ENCODE measurements at places on chromosomes 16 and 17.

GRCh38 chr16:1548233-1548632 lies 14.8 kb downstream of the TMEM204 start:
- DNase-seq = no peak

DNA sequence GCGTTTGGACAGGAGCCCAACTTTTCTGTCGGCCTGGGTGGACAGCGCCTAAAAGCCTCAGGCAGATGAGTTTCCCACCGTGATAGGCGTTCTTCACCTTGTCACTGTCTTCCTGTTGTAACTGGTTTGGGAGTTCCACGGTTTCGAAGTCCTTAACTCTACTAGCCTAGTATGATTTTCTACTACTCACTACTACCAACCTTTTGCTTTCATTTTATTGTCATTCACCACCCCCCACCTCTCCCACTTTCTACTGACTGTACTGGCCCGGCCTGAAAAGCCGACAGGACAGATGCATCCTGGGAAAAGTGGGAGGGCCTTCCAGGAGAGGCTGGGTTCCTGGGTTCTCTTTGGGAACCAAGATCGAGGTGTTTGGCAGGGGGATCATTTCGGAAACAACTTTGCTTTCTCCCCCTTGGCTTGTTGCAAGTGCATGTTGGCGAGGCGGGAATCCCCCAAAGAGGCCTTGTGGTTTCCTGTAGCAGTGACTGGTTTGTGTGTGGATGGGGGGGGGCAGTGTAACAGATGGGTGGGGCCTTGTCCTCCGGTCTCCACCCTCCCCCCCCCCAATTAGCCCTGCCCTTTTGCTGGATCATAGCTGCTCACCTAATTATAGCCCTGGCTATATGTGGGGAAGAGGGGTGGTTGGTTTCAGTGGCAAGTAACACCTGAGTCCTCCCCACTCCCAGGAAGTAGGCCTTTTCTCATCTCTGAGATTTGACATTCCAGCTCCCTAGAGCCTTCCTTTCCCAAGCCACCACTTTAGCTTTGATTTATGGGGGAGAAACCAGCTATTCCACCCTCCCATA lies 1.4 kb downstream of the EIF5A start:
- DNase-seq = no peak

DNA sequence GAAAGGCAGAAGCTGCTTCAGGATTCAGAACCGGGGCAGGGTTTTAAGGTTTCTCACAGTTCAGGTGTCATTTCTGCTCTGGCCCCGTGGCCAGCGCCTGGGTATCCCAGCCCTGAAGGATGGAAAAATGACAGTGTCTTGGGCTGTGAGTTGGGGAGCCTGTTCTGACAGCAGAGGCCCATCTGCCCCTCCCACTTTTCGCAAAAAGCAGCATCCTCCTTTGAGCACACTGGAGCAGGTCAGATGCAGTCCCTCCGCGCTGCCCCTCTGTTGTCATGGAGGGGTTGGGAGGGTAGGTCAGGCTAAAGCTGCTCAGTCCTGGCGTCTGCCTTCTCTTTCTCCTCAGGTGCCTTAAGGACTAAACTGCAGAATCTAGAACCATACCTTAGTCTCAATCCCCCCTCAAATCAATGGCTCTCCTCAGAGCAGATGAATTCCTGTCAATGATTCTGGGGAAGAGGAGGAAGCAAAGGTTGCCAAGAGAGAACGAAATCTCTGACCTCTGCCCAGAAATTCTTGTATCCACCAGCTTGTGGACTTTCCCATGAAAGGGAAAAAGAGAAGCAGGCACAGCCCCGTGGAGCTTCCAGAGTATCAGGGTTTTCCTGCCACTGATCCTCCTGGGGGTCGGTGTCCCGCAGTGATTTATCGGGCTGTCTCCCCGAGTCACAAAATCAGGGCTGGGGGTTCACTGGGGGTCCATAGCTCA lies 7.3 kb downstream of the NEUROD2 start:
- DNase-seq = no peak

DNA sequence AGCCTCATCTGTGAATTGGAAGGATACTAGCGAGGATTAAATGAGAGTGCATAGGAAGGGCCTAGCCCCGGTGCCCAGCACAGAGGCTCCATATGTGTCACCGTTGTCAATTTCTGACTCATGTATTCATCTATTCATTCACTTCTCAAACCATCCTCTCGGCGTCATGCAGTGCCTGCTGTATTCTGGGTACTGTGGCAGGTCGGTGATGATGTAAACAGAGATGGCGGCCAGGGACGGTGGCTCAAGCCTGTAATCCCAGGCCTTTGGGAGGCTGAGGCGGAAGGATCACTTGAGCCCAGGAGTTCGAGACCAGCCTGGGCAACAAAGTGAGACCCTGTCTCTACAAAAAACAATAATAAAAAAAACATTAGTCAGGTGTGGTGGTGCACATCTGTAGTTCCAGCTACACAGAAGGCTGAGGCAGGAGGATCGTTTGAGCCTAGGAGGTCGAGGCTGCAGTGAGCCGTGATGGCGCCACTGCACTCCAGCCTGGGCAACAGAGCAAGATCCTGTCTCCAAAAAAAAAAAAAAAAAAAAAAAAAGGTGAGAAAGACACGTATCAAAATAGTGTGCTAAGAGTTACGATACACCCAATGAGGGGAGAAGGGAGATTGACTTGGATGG lies 4.3 kb upstream of the PPP1R1B start:
- DNase-seq = no peak

DNA sequence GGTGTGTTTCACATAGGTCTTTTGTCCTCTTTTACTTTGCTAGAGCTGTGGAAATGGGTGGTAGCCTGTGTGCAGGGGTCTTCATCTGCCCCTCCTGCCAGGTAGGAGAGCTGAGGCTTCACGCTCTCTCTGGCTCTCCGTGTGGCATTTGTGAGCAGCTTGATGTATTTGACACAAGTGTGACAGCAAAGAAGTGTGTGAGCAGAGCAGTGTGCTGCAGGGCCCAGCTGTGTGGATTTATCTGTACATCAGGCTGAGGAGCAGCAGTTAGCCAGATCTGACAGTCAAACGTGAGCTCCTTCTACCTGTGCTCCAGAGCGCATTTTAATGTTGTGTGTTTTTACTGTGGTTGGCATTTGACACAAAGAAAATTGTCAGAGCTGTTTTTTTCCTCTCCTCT lies 101.8 kb downstream of the FTO start:
- DNase-seq = no peak

DNA sequence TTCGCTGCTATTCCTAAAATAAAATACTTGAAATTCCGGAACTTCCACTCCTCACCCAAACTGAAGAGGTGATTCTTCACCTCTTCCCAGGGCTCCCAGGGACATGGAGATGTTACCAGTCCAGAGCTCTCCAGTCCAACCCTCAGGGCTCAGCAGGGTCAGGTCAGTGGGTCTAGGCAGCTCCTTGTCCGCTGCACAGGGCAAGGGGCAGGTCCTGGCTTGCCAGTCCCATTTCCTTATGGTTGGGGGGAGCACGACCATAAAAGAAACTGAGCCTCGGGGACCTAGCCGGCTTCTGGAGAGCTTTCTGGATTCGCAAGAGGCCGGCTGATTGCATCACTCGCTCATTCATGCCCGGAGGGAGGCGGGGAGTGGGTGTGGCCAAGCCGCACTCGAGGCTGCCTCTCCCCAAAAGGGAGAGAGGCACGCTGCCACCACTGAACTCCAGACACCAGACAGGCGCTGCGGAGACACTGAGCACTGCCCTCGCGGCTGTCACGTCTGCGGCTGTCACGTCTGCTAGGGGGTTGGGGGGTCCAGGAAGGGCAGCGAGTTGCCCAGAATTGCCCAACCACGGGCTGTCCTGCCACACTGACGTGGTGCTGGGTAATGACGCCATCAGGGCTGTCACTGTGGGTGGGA lies 15.8 kb downstream of the SLC7A5 start:
- DNase-seq = peak; percentile 63

DNA sequence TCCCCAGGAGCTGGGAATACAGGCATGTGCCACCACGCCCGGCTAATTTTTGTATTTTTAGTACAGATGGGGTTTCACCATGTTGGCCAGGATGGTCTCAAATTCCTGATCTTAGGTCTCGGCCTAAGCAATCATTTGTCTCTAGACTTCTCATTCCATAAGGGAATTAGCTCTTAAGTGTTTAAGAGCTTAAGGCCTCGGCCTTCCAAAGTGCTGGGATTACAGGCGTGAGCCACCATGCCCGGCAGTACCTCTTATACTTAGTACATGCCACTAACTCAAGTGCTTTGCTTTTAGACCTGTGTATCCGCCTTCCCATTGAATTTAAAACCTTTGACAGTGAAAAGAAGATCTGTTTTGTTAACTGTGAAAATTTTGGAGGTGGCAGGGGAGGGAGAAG lies 16.6 kb upstream of the IL21R start:
- no peak for DNase-seq

DNA sequence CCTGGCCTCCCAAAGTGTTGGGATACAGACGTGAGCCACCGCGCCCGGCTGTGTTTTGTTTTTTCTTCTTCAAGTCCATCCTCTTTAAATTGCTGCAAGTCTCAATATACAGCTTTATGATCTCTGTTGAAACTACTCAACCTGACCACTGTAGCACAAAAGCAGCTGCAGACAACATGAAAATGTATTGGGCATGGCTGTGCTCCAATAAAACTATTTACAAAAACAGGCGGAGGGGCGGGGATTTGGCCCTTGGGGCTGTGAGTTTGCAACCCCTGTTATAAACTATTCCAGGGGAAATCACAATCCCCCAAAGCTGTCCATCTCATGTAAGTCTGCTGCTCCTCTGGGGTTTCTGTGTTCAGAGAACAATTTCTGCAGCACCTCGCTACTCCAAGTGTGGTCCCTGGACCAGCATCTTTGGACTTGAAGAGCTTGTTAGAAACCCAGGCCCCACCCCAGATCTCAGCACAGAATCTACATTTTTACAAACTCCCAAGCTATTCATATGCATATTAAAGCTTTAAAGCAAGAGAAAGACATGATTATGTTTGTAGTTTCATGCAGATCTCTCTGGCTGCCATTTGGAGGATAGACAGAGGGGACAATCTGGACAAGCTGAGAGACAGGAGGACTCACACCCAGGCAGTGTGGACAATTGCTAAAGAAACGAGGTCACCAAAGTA lies 33.6 kb downstream of the TEKT5 start:
- DNase-seq = no peak

GRCh38 chr16:68768175-68768574 lies 31.1 kb downstream of the CDH1 start:
- DNase-seq = no peak

GRCh38 chr17:55527540-55528118 lies 16.4 kb upstream of the SMIM36 start:
- DNase-seq = no peak

GRCh38 chr16:14011001-14011400 lies 60.1 kb upstream of the MRTFB start:
- no peak for DNase-seq

DNA sequence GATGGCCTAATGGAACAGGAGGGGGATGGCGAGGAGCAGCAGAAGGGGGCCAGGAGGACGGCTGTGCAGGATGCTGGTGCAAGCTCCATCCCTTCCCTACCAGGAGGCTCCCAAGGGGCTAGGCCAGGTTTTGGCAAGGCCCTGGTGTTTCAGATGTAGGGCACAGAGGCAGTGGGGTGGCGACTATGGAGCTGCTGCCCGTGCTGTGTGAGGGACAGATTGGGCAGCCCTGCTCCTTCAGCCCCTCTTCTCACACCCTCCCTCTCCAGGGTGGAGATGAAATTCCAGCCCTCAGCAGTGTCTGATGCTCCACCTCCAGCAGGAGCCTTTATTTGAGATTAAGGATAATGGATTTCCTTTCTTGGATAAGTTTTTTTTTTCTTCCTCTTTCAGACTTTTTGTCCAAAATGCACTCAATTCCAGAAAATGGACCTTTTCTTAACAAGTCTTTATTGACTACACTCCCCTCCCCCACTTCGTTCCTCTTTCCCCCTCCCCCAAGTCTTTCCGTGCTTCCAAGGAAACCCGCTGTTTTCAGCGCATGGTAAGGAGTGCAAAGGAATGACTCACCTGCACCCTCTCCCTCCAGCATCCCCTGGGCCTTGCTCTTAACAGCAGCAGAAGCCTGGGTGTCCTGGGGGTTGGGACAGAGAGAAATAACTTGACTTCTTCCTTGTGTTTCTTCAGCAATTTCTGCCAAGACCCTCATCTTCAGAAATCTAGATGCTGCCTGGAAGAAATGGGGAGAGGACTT lies 95.2 kb downstream of the CCDC182 start:
- DNase-seq = no peak

GRCh38 chr17:47251421-47251940 lies 2.1 kb upstream of the ITGB3 start:
- DNase-seq = no peak

- DNase-seq = no peak
Measured at GRCh38 chr17:49074851-49075540, 57.6 kb upstream of the B4GALNT2 start.

DNA sequence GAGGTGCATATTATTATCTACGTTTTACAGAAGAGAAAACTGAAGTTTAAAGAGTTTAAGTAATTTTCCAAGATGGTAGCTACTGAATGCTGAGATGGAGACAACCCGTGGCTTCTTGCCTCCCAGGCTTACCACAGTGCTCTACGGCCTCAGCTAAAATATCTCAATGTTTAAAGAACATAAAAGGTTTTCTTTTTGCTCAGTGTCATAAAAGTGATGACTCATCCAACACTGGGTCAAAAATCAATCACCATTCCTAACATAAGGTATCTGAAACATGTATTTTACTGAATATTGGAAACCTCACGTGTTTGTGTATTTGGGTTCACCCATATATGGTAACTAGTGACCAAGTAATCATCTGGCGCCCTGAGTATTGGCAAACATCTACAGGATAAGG lies 18.4 kb downstream of the ABCA9 start:
- DNase-seq = no peak

- no peak for DNase-seq
Measured at GRCh38 chr17:61058066-61058465, 341.6 kb upstream of the TBX2 start.

GRCh38 chr17:80396157-80397033 lies 18.6 kb upstream of the ENDOV start:
- no peak for DNase-seq

DNA sequence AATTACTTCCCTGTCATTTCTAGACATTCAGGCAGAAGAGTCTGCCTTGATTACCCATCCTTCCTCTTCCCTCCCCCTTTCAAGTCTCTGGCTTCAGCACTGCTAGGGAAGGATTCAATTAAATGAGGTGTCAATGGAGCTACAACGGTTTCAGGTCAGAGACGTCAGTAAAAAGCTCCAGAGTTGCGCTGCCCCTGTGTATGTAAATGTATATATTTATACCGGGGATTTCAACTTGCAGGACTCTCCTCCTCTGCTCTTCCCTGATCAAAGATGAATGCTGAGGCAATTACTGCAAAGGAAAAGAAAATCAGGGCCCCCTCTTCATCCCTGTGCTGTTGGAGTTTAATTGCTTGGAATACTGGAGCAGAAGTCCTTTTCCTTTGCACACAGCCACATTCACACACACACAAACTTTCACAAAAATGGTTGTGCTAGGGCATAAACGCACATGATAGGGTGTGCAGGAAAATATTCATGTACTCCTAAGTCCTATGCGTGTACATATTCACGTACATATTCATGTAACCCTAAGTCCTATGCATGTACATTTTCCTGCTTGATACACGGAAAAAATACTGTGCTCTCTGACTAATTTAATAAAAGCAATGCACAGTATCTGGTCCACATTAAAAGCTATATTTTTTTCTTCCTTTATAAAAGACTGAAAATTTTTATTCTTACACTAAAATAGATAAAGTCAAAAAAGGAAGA lies 129.7 kb upstream of the PMFBP1 start:
- no peak for DNase-seq

- no peak for DNase-seq
Measured at GRCh38 chr17:59846394-59847165, 46.2 kb downstream of the TUBD1 start.

Measured in omental fat pad (tissue), 4 donors.